ENCODE measurements at places on chromosomes 1 and 21.

DNA sequence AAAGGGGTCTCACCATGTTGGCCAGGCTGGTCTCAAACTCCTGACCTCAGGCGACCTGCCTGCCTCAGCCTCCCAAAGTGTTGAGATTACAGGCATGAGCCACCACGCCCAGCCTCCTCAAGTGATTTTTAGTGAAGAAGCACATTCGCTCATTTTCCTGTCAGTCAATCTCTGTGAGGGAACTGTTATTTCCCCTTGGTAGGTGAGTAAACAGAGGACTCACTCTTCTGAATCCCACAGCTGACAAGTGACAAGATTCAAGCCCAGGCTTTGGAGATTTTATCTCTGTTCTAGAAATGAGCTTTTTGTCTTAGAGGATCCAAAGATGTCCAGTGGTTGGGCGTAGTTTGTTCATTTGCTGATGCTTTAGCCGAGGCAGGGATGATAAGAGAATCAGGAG lies 43.9 kb upstream of the TACSTD2 start:
- DNase-seq, result no peak

GRCh38 chr1:239807361-239807760 lies 284.3 kb upstream of the FMN2 start:
- no peak for DNase-seq

GRCh38 chr1:11485191-11485590 lies 6.2 kb downstream of the DISP3 start:
- DNase-seq, result no peak

DNA sequence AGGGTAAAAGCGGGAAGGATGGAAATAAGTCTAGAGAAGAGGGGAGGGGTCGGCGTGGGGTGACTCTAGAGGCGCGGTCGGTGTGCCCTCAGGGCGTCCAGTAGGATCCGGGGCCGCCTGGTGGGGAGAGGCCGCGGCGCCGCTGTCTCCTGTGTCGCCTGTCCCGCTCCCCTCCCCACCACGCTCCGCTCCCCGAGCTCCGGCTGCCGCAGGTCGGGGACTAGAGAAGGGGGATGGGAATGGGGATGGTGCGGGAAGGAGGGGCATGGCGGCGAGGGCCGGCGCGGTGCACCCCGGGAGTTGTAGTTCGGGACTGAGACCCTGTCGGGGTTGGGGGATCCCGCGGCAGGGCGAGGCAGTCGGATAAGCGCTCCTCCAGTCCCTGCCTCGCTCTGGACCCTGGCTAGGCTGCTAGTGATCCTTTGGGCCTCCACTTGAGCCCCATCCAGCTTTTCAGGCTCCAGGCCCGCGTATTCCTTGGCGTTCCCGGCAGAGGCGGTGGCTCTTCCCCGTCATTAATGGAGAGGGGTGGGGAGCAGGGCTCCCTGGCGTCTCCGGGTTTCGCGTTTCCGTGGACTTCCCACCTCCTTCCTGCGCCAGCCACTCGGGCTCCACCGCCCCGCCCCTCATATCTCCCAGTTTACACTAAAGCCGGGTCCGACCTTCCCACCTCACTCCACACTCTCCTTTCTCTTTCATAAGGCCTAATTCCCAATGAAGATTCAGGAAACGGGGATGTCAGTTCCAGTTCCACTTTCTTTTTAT lies at the start of gene ENTREP3:
ENTREP3 (minus strand) TSS at position 241 of the 765 bp plus-strand sequence. CDS start 606 bp downstream, outside the sequence.
- peak; percentile 90 for DNase-seq

- DNase-seq, result no peak
Measured at GRCh38 chr21:45289655-45290515, 2.2 kb upstream of the POFUT2 start.

- DNase-seq, result peak; percentile 64
Measured at GRCh38 chr1:178275553-178275952, 181.6 kb downstream of the RASAL2 start.

GRCh38 chr1:12109901-12110300 lies 46.8 kb downstream of the TNFRSF8 start:
- DNase-seq, result no peak

- DNase-seq, result no peak
Measured at GRCh38 chr1:178702146-178702545, 22.9 kb upstream of the RALGPS2 start.

DNA sequence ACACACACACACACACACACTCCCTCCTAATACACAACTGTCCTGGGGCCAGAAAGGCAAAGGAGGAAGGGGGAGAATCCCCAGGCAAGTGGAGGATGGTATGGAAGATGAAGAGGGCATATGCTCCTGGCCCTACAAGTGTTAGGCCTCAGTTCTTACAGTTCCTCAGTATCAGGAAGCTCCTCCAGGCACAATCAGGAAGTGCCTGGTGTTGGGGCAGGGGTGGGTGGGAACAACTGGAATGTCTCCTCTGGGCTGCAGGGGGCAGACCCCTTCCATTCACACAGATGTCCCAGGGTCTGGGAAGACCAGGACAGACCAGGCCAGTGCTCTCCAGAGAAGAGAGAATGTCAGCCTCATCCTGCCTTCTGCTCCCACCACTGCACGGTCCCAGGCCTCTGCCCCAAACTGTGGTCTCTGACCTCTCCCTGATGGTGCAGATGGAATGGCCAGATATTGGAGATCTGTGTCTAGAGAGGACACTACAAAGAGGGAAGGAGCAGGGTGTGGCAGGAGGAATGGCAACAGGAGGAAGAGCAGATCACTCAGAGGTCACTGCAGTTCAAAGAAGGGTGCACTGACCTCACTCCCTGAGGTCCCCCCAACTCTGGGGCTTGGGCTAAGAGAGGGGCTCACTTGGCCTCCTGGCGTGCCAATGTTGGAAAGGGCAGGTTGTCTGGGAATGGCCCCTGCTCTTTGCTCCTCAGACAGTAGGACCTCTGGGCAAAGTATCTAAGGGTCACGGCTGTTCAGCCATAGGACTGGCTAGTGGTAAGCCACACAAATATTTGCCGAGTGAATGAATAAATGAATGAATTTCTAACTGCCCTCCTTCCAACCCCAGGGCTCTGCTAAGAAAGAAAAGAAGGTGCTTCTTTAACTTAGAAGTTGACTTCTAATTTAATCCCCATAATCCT lies 2.5 kb upstream of the DENND2D start:
- no peak for DNase-seq

DNA sequence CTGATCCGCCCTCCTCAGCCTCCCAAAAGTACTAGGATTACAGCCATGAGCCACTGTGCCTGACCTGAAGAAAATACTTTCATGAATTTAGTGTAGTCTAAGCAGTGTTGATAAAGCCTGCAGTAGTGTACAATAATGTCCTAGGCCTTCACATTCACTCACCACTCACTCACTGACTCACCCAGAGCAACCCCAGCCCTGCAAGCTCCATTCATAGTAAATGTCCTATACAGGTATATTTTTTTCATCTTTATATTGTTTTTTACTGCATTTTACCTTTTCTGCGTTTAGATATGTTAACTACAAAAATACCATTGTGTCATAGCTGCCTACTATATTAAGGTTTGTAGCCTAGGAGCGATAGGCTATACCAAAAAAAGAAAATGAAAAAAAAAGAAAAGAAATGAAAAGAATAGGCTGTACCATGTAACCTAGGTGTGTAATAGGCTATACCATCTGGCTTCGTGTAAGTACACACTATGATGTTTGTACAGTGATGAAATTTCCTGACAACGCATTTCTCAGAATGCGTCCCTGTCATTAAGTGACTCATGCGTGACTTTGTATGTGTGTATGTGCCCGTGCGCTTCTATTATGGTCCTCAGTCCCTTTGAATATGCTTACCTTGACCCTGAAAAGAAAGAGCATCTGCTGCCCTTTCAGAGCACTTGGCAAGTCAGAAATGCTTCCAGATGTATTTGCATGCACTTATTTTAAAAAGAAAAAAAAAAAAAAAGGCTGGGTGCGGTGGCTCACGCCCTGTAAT lies 9.2 kb upstream of the SLAMF8 start:
- DNase-seq, result peak; percentile 34

DNA sequence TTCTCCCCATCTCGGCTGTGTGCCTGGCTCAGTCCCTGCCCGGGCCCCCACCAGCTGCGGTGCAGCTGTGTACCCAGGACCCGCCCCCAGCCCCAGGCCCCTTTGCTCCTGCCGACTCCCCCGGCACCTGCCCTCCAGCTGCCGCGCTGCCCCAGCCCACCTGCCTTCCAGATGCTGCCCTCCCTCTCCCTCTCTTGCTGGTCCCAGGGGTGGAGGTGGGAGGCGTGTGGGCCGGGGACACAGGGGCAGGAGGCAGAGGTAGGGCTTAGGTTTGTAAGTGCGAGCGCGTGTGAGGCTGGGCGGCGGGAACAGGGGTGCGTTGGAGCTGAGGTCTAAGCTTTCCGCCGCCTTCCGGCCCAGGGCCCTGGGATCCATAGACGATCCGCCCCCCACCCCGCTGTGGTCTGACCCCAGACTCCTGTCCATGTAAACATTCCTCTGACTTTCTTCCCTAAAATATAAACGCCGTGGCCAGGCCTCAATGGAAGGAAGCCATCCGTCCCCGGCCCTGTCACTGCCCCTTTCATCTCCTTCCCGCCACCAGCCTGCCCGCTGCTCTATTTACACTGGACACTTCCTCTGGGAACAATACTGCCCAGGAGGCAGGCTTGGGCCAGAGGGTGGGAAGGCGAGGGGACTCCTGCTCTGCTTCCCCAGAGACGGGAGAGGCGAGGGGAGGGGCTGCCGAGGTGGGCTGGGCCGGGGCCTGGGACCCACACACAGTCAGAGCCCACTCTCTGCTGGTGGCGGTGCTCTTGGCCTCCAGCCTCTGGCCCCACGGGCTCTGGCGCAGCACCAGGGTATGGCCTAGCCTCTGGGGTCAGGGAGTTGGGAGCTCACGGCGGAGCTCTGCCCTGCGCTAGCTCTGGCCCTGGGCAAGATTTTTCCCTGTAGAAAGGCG lies 128.3 kb downstream of the CASZ1 start:
- peak; percentile 41 for DNase-seq
